ENCODE measurements at places on chromosomes 4 and X. TPM values are rescaled to one million over a fixed set of nuclear protein-coding genes. Genes with fewer than 3 reads are reported as not detected.

The DRP2 gene
- 8.1 TPM for total RNA-seq

The DDX53 gene
- total RNA-seq, result not detected

The PARM1 gene
- total RNA-seq, result 63.6 TPM

The MAGEA2 gene
- not detected for total RNA-seq

The TRIM61 gene
- 2.2 TPM for total RNA-seq

The NPNT gene
- 2.0 TPM for total RNA-seq

The GK2 gene
- not detected for total RNA-seq

All from cerebellum (tissue), 4 donors.